ENCODE measurements at places on chromosomes 7 and 10. TPM values are rescaled to one million over a fixed set of nuclear protein-coding genes. Genes with fewer than 3 reads are reported as not detected.

The C7orf25 gene
- total RNA-seq, result 9.5 TPM

The CABCOCO1 gene
- 0.29 TPM for total RNA-seq

The ADRA2A gene
- 0.48 TPM for total RNA-seq

The NEBL gene
- total RNA-seq, result 0.44 TPM

The PCLO gene
- total RNA-seq, result 1.4 TPM

The ZNF804B gene
- not detected for total RNA-seq

The IL6 gene
- total RNA-seq, result 5.7 TPM

The AOC1 gene
- total RNA-seq, result not detected

The CCL26 gene
- 0.58 TPM for total RNA-seq

The CPA2 gene
- total RNA-seq, result not detected

The CYP26A1 gene
- not detected for total RNA-seq

The FAM204A gene
- 34.5 TPM for total RNA-seq

The RBP3 gene
- not detected for total RNA-seq
